ENCODE measurements at places on chromosomes 1 and 21.
A peak's percentile ranks its signal among the peaks of the same experiment; 100 is the strongest.

- no peak for DNase-seq
These were observed 91.8 kb downstream of the UCHL5 start for GRCh38 chr1:192967211-192967877.

DNA sequence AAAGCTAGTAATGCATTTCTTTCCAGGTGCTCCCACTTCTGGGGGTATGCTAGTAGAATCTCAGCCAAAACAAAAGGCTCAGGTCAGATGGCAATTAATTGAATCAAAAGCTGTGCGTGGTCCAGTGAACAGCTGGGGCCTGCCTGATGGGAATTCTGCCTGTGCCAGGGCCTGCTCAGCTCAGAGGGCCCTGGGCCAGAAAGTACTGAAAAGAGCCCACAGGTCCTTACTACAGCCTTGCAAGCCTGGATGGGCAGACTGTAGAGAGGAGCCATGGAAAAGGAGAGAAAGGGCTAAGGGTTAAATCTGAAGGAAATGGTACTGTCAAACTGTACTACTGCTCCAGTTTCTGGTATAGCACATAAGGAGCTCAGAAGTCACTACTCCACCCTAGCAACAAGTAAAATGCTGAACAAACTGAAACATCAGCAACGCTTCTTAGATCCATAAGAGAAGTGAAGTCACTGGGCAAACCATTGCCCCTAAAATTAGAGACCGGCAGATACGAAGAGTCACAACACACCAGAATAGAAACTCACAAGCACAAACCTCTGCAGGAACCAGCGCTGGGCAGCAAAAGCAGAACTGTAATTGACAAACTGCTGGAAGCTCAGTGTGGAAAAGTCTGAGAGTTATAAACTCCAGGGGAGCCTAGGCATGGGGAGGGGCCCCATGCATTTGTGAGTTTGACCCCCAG lies 121.1 kb upstream of the SYT6 start:
- no peak for DNase-seq

DNA sequence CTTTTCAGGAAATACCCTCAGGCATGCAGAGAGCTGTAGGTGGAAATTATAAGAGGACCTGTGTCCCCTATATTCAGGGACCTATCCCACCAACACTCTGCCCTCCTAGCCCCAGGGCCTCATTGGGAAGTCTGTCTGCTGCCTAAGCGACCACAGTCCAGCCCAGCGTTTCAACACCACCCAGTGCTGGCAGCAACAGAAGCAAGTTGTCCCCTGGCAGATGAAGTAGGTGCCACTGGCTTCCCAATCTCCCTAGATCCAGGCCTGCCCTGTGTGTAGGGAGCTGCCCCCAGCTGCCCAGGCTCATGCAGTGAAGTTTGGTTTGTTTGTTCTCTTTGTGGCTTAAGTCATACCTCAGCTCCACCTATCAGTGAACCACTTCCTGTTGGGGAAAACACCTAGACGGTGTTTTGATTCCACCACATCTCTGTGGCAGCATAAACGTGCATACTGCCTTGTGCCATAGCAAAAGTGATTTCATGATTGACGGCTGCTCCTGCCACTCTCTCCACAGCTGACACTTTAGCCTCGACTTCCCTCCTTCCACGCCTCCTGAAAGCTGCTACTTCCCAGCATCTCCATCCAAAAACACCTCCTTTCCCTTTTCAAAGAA lies 8.1 kb upstream of the LEFTY1 start:
- peak; percentile 63 for DNase-seq

DNA sequence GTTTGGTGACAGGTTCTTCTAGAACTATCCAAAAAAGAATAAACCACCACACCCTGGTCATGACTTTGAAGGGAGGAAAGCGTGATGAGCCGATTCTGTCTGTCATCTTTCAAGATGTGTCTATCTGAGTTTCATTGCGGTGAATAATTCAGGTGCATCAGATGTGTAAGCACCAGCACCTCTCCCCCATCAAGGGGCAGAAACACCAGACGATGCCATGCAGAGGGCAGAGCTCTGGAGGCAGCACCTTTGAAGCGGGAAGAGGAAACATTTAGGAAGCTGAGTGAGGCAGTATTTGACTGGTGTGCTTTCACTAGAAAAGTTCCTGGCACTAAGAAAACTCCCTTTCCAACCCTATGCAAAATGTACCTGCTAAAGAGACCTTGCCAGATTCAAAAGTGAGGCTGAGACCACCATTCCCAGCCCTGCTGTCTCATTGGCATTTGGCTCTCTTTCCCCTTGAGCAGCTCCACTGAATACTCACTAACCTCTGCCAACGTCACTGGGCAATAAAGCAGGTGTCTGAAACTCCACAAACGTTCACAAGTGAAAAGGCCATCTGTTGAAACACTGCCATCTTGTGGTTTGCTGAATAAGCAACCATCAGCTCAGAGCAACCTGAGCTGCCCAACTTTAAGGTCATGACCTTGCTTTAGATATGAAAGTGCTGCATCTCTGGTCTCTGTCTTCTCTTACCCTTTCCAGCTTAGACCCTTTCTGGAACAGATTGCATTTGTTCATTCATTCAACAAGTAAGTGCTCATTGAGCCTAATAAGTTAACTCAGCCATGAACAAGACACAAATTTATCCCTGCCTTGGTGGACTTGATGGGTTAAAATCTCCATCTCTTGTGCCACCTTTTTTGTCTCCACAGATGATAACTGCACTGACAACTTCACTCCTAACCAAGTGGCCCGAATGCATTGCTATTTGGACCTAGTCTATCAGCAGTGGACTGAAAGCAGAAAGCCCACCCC lies 228.6 kb downstream of the PAPPA2 start:
- no peak for DNase-seq

DNA sequence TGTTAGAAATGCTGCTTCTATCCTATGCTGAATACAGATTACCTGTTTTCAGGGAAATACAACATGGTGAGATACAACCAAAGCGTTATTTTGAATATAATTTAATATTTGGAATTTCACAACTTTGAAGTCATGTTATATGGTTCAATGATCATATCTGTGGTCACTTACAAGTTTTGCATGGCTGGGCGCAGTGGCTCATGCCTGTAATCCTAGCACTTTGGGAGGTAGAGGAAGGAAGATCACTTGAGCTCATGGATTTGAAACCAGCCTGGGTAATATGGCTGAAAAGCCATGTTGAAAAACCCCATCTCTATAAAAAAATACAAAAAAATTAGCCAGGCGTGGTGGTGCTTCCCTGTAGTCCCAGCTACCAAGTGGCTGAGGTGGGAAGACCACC lies 57.9 kb downstream of the DOP1B start:
- DNase-seq, result no peak

DNA sequence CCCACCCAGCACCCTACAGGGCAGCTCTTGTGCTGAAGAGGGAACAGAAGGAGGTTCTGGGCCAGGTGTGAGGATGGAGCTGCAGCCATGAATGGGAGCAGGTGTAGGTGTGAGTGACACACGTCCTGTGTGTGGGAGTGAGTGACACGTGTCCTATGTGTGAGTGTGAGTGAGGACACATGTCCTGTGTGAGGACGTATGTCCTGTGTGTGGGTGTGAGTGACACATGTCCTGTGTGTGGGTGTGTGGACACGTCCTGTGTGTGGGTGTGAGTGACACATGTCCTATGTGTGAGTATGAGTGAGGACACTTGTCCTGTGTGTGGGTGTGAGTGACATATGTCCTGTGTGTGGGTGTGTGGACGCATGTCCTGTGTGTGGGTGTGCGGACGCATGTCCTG lies 26.4 kb downstream of the MEGF6 start:
- DNase-seq, result no peak

DNA sequence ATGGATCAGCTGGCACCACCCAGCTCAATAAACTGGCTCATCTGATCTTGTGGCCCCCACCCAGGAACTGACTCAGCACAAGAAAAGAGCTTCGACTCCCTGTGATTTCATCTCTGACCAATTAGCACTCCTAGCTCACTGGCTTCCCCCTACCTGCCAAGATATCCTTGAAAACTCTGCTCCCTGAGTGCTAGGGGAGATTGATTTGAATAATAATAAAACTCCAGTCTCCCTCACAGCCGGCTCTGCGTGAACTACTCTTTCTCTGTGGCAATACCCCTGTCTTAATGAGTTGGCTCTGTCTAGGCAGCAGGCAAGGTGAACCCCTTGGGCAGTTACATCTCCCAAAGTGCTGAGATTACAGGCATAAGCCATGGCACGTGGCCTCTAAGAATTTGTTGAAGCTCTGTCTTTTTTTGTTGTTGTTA lies 11.8 kb upstream of the RHBDL2 start:
- DNase-seq, result no peak

DNA sequence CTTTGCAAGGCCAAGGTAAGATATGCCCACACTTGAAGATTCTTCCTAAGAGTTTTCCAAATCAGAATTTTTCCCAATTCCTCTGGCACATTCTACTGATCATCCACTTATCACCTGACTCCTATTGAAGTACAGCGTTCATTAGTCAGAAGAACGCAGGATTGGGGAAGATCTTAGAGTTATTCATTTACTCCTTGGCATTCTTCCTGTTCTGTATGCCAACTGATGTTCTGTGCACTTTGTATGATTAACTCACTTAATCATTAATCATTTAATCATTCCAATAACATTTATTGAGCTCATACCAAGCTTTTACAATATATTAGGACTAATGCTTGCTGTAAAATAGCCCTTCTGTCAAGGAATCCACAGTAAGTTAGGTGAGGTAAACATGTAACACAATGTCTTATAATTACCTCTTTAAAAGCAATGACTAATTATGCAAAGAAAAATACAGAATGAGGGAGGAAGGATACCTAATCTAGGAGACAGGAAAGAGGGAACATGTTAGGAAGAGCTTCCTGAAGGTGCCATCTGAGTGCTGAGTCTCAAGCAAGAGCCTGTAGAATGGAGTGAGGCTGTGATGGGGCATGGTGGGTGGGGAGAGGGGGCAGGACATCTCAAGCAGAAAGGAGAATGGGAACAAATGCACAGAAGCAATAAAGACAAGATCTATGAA lies 71.1 kb upstream of the DPT start:
- DNase-seq, result no peak

GRCh38 chr1:159012495-159012894 lies 2.8 kb downstream of the IFI16 start:
- no peak for DNase-seq

GRCh38 chr1:70314706-70315304 lies 39.7 kb downstream of the ANKRD13C start:
- no peak for DNase-seq

GRCh38 chr21:41508415-41509144 lies 622 bp upstream of the TMPRSS2 start:
- no peak for DNase-seq

- DNase-seq, result no peak
These were observed 24.1 kb upstream of the THRAP3 start for GRCh38 chr1:36199934-36200741.

DNA sequence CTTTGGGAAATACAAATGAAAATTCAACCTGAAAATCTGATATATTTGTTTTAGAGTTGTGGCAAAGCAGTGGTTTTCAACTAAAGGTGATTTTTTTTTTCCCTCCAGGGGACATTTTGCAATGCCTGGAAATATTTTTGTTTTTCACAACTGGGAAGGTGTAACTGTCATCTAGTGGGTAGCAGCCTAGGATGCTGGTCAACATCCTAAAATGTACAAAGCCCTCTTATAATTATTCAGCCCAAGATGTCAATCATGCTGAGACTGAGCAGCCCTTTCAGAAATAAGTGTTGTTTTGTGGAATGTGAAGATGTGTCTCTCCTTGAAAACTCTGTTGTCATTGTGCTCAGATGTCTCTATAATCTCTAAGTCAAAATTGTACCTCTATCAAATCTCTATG lies 95.2 kb upstream of the NCAM2 start:
- DNase-seq, result no peak

GRCh38 chr1:33165209-33165608 lies 16.6 kb downstream of the TRIM62 start:
- DNase-seq, result no peak

DNA sequence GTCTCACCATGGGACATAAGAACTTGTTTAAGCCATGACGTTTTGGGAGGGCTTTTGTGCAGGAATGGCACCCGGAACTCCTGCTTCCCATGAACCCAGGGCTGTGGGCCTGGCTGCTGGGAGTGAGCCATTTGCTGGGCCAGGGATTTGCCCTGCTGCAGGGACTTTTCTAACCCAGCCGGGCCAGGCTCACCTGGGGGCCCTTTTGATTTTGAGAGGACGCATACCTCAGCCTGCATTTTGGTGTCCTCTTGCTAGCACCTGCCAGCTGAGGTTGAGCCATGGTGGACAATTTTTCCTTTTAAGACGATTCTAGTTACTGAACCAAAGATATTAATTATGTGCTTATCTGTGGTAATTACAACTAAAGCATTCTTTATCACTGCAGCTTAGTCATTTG lies 28.9 kb downstream of the GALNT2 start:
- DNase-seq, result no peak

DNA sequence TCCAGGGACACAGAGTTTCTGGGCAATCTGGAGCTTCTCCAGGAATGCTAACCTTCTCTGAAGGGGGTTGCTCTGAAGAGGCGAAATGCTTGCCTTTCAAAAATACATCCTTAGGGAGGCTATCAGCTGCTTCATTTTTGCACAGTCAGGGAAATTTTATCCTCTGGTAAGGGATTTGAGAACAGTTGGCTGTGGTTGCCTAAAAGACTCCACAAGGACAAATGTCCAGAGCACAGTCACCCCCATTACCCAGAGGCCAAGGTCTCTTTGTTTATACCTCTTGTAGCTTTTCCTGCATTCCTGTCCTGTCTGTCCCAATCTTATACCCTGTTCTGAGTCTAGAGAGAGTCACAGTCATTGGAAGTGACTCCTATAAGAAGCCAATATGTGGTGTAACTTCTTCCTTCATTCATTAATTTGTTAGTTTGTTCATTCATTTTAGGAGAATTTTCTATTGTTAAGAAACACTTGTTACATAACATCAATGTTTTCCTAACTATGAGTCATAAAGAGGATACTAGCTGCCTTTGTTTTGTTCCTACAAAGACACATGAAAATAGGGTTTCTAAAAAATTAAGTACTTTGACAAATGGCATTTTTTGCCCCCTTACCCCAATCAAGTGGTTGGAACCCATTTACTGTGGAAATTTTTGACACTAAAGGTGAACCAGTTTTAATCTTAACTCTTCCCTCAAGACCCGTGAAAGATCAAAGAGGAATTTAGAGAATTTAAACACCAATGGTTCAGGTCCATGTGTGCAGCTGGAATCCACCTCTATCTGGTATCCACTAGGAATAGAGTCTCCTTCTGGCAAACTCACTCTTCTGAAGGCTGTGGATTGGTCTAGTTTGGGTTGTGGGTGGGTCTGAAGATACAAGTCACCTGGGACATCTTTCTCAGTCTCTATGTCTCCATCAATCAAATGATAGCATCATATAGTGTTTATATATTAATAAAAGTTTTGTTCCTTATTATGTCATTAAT lies 47.1 kb downstream of the GPR88 start:
- DNase-seq, result no peak

- DNase-seq, result no peak
These were observed 13.1 kb downstream of the C1orf115 start for GRCh38 chr1:220703305-220703704.

GRCh38 chr1:241308011-241308410 lies 49.0 kb downstream of the RGS7 start:
- DNase-seq, result no peak

- no peak for DNase-seq
These were observed 25.6 kb upstream of the ZNF436 start for GRCh38 chr1:23395154-23395724.

- no peak for DNase-seq
These were observed 39.9 kb downstream of the PEX14 start for GRCh38 chr1:10514490-10515235.
